T1000 (cell line): ENCODE measurements at places on chromosomes 6 and 20.

- DNase-seq: no peak
Observed at GRCh38 chr6:44245391-44245911, 1.4 kb upstream of the HSP90AB1 start.

DNA sequence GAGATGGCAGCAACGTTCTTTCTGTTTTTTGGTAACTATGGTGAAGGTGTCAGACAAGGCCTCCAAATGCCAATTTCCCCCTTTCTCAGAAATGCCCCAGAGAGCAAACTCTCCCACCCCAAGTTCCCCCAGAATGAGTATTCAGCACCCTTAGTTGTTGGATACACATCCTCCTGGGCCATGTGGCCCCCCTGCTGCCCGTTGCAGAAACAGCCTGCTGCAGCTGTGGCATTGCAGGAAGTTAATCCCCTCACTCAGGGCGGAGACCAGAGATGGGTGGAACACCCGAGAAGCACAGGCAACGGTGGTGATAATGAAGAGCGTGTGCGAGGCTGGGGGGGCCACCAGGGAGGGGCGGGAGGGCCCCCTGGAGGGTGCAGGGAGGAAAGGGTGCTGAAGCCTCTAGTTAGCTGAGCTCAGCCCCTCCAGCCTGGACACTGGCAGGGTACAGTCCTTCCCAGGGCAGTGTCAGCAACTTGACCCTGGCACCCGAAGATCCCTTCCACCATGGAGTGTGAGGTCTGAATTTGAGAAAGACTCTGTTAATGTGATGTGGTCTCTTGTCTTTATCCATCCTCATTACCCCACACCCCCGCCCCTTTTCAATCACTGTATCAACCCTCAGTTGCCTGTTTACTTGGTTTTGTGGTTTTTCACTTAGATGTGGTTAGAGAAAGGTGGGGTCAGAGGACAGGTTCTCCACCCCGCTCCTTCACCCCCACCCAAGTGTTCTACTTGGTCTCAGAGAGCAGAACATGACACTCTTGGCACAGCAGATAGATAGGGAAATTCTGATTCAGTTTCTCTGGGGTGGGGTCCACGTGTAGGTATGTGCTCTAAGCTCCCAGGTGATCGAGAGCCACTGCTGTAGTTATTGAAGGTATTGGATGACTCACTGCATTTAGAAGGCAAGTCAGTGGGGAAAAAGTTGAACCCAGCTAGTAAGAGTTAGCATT lies 208.8 kb upstream of the SUPT3H start:
- DNase-seq: no peak

- DNase-seq: no peak
Observed at GRCh38 chr6:13253272-13253671, 75.1 kb downstream of the TBC1D7 start.

- DNase-seq: no peak
Observed at GRCh38 chr6:79463621-79464050, 73.6 kb downstream of the LCA5 start.

DNA sequence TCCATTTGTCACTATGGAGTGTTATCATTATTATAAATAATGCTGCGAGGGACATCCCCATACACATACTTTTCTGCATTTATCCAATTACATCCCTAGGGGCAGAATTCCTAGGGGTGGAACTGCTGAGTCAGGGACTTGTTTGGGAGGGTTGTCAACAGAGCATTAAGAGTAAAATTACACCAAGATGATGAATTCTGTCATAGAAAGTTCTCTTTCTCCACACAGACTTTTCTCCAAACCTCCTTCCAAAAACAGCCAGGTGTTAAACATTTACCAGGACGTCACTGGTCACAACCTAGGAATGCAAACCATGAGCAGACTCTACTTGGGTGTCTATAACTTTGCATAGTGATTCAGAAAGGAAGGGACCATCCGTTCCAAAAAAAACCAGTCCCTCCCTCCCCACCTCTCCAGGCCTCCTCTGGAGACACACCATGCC lies 95.5 kb downstream of the PRND start:
- DNase-seq: no peak
